ENCODE measurements at places on chromosomes 3 and 15.
A peak's percentile ranks its signal among the peaks of the same experiment; 100 is the strongest.

DNA sequence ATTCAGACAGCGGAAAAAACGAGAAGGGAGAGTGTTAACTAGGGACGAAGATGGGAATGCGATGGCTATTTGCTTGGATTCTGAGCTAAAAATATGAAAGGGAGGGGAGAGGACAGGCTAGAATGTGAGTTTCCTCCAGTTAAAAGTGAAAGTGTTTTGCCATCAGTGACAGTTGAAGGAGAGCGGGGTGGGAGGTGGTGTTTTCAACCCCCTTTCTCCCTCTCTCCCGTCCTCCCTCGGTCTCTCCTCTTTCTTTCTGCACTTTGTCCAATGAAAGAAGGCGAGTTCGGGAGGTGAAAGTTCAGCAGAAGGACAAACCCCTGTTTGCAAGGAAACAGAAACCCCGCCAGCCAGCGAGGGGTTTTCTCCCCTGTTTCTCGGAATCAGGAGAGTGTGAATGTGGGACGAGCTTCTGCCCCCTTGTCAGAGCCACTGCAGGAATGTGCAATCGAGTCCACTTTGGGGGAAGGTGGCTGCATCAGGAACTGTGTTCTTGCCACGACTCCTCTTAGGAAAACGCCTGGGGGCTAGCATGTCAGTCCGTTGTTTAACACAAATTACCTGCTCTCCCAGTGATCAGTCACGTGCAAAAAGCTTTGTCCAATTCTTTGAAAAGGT lies 975 bp upstream of the FOXP1 start:
- DNase-seq = peak; percentile 60

- DNase-seq = no peak
These were observed 23.6 kb downstream of the TLNRD1 start for GRCh38 chr15:81024265-81024872.

- no peak for DNase-seq
These were observed 71.9 kb downstream of the PFN2 start for GRCh38 chr3:149898771-149899170.

DNA sequence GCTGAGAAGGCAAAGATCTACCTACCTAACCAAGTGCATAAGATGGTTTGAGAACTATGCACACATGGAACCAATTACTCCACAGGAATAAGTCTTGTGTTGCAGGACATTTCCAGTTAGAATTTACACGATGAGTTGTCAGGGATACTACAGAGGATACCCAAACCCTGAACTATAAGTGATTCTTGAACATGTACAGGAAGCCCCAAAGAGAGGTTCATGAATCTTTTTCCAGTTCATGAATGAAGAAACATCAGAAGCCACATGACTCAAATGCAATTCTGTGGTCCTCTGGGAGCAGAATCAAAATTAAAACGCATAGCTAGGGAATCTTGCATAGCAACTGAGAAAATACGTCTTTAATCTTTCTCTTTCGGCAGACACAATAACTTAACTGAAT lies 114.1 kb upstream of the LMCD1 start:
- no peak for DNase-seq

DNA sequence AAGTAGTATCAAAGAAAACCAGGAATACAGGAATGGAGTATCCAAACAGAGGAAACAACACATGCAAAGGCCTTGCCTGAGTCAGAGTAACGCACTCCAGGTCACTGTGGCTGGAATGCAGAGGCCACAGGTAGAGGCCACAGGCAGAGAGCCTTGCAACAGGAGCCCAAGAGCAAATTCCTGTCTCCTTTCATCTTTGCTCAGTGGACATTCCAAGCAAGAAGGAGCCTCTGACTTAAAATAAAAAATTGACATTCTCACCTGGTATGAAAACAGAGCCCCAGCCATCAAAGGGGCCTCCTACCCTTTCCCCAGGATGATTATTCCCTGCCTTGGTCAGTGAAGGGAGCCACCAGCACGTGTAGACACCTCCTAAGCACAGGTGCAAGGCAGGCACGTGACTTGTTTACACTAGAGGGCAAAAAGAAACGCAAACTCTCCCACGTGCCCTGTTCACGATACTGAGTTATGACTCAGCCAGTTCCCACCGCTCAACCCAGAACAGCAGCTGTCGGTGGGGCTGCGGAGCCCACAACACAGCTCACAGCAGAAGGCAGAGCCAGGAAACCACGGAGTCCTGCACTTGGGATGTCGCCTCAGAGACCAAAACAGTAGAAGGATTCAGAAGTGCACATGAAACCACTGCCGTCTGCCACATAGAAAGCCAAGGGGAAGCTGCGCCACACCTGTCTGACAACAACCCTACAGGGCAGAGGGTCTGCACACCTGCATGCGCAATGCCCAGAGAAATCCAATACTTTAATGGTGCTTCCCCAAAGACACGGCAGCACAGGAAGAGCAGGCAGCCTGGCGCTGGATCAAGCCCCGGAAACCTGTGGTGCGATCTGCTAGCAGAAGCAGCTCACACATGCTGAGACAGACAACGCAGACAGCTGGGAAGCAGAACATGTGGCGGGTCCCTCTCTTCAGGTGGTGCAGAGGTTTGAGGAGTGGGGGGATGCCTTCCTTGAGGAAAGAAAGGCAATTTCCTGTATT lies 52.1 kb downstream of the ITGB5 start:
- peak; percentile 68 for DNase-seq

DNA sequence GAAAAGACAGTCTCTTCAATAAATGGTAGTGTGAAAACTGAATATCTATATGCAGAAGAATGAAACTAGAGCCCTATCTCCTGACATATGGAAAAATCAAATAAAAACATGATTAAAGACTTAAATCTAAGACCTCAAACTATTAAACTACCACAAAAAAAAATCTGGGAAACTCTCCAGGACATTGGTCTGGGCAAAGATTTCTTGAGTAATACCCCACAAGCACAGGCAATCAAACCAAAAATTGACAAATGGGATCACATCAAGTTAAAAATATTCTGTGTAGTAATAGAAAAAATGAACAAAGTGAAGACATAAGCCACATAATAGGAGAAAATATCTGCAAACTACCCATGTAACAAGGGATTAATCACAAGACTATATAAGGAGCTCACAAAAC lies 286.4 kb downstream of the TBC1D5 start:
- no peak for DNase-seq

All from activated CD8-positive, alpha-beta memory T cell treated with anti-CD3 and anti-CD28 coated beads, Interleukin-2, amount 10 ng/mL, durations not matched to agents 7 days and 5 days (primary cell).